Esophagus squamous epithelium (tissue), 5 donors: ENCODE measurements at places on chromosomes 6 and 20. TPM values are rescaled to one million over a fixed set of nuclear protein-coding genes. Genes with fewer than 3 reads are reported as not detected.

TMEM74B gene
- total RNA-seq: 0.13 TPM

DNA sequence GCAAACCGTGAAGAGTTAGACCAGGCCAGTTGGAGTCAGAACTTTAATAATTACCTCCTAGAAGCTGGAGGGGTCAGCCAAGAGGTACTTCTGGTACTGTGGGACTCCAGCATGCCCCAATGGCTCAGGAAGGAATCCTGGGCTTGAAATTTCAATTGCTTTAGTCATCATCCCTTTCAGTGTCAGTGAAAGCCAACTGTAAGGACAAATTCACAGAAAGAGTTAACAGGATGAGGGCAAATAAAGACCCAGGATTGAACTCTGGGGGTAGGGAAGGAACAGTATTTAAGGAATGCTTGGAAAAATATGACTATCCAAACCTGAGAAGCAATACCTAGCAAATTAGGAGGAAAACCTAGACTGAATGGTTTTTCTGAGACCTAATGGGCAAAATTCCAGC is 735.1 kb upstream of the MARCKS start:
- H3K36me3 ChIP-seq: no peaks in the 10 kb centered on the region
- H3K27ac ChIP-seq: no peak overlapping the region
- DNase-seq: no peak
- no peaks in the 10 kb centered on the region for H3K4me1 ChIP-seq
- no peak overlapping the region for H3K4me3 ChIP-seq
- no peaks in the 10 kb centered on the region for H3K27me3 ChIP-seq

DNA sequence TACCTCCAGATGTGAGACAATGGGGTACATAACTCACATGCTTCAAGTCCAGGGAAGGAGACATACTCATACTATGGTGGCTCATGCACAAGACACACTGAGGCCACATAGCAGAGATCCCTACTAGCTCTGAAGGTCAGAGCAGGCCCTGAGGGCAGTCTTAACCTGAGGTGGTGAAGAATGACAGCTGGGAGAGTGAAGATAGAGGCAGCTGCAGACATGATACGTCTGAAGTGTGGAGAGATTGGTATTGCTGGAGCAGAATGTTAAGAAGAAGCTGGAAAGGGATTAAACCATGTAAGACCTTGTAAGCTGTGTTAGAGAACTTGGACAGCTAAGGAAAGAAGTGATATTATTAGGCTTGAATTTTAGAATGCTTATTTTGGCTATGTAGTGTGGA is 32.9 kb downstream of the PGM3 start:
- no peaks in the 10 kb centered on the region for H3K4me1 ChIP-seq
- DNase-seq: no peak
- no peak overlapping the region for H3K4me3 ChIP-seq
- no peaks in the 10 kb centered on the region for H3K27me3 ChIP-seq

TGM6 gene
- total RNA-seq: not detected

DNA sequence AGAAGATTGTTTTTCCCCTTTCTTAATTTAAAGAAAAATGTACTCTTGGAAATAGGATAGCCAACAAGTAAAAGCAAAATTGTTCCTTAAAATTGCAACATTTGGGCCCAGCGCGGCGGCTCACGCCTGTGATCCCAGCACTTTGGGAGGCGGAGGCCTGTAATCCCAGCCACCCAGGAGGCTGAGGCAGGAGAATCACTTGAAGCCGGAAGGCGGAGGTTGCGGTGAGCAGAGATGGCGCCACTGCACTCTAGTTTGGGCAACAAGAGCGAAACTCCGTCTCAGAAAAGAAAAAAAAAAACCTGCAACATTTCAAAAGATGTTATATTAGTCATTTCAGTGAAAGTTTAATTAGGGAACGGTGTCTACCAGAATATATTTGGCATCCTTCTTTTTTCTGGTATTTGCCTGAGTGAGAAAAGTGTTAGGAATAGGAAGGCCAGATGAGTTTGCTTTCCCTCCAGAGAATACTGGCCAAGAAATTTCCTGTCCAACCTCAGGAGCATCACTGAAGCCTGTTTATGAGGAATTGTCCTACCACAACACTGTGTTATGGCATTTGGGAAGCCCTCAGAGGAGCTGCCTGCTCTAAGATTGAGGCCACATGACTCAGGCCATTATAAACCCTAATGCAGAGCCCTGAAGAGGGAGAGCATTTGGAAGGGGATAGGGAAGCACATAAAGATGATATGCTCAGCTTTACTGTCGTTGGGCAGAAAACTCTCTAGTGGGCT is 1.2 kb upstream of the GJA1 start:
- H3K4me3 ChIP-seq: no peak overlapping the region
- no peak overlapping the region for H3K27ac ChIP-seq
- H3K36me3 ChIP-seq: no peaks in the 10 kb centered on the region
- DNase-seq: no peak
- no peaks in the 10 kb centered on the region for H3K27me3 ChIP-seq

ADIG gene
- not detected for total RNA-seq

DNA sequence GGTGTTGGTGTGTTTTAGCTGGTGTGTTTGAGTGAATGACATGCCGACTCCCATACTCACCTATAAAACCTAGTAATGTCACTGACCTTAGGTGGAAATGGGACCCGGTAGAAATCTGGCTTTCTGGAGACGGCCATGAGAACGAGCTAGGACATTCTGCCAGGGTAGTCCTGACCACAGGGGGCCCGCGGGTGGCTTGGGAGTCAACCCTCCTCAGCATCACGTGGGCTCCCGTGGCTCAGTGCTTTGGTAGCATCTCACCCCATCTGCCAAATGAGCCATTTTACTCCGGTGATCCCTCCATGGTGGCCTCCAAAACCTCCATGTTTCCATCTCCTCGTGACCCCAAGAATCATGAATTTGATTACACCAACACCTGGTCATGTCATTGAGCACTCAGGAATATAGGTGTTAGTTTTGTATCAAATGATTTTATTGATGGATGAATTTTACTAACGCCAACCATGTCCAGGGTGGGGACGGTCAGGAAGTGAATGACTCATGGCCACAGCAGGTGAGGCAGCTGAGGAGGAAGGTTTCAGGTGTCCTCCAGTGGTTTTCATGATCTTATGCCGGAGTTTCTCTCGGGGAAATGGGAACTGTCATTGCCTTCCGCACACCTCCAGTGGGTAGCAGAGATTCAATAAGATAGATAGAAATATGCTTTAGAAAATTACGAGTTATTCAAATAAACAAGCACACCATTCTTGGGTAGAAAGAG is 195.0 kb downstream of the SYNDIG1 start:
- H3K4me1 ChIP-seq: no peaks in the 10 kb centered on the region
- H3K4me3 ChIP-seq: no peak overlapping the region
- H3K36me3 ChIP-seq: no peaks in the 10 kb centered on the region
- no peak for DNase-seq

DNA sequence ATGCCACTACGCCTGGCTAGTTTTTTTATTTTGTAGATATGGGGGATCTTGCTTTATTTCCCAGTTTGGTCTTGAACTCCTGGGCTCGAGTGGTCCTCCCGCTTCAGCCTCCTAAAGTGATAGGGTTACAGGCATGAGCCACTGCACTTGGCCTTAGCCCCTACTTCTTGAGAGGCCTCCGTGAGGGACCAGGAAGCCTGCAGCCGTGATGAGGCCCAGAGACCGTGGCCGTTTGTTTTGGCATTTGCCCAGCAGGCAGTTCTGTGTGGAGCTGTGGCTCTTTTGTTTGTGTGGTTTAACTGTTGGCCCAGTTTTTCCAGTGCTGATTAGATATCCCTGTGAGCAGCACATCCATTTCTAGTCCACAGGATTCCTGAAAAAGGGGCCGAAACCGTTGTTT is 39.8 kb downstream of the SRSF3 start:
- H3K4me1 ChIP-seq: peaks cover 5% of the 10 kb centered on the region
- no peaks in the 10 kb centered on the region for H3K27me3 ChIP-seq
- H3K4me3 ChIP-seq: no peak overlapping the region

DNA sequence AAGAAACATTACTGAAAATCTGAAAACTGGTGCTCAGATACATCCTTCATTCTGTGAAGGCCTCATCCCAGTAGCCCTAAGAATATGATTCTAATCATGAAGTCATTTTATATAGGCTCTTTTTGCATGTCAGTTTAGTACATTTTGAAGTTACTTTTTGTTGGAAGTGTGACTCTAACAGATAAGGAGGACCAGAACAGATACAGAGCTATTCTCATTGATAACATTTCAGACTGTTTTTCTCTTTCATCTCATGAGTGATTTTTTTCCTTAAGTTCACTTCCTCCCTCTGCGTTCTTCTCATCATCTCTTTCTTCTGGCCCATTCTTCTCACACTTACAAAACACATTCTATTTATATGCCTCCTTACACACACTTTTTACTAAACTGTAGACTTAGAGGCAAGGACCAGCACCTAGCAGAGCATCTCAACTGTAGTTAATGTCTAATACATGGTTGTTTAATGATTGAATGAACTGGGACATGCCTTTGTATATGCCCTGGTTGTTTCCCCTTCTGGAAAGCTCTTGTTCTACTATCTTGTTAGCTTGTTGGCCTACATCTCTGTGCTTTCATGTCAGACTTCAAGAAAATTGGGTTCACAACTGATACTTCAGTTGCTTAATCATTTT is 8.7 kb downstream of the CTNNBL1 start:
- H3K4me1 ChIP-seq: peaks cover 8% of the 10 kb centered on the region
- no peak overlapping the region for H3K27ac ChIP-seq
- H3K27me3 ChIP-seq: no peaks in the 10 kb centered on the region
- no peaks in the 10 kb centered on the region for H3K36me3 ChIP-seq

- H3K27ac ChIP-seq: no peak overlapping the region
- DNase-seq: no peak
- no peaks in the 10 kb centered on the region for H3K4me1 ChIP-seq
- no peak overlapping the region for H3K4me3 ChIP-seq
- H3K27me3 ChIP-seq: no peaks in the 10 kb centered on the region
These were observed 30.9 kb upstream of the OCSTAMP start for GRCh38 chr20:46581391-46581790.

DNA sequence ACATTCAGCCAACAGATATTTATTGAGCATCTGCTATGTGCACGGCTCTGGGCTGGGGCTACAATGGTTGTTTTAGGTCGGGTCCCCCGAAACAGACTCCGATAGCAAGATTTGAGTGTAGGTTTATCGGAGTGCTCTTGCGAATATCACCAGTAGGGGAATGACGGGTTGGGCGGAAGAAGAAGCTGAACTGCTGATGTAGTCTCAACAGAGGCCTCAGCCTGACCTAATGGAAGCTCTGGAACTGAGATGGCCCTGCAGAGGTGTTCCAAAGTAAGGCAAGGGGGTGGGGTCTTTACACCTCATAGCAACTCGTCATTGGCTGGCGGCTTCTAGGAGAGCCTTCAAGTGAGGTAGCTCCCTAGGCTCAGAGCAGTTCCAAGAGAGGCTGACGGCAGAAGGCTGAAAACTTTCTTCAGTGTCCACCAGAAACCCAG is 1.1 kb downstream of the L3MBTL1 start:
- no peak overlapping the region for H3K4me3 ChIP-seq
- DNase-seq: no peak
- H3K36me3 ChIP-seq: no peaks in the 10 kb centered on the region
- peaks cover 28% of the 10 kb centered on the region for H3K4me1 ChIP-seq
- H3K27ac ChIP-seq: no peak overlapping the region
- no peaks in the 10 kb centered on the region for H3K27me3 ChIP-seq

- no peak for DNase-seq
- H3K27ac ChIP-seq: no peak overlapping the region
- H3K36me3 ChIP-seq: no peaks in the 10 kb centered on the region
- H3K4me3 ChIP-seq: no peak overlapping the region
- no peaks in the 10 kb centered on the region for H3K27me3 ChIP-seq
These were observed 61.6 kb upstream of the CEP85L start for GRCh38 chr6:118712969-118713368.

DNA sequence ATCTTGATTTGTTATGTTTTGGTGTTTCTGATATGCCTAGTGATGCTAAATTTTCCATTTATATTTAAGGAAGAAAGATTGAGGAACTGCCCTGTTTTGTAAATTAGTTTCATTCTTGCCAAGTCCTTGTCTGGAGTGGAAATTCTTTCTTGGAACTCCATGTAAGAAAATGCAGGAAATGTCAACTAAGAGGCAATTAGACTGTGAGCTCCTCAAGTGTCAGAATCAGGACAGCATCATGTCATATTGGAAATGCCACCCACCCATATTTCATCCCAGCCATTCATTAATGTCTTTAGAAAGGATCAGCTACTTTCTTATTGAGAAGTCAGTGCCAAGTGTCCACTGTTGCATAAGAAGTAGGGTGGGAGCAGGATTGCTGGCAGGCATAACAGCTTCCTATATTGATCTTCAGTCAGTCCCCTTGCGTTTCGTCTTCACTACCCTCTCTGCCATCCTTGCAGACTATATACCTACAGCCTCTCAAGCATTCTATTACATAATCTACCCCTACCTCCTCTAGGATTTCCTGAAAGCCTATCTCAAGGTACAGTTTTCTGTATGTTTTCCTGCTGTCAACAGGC is 42.4 kb downstream of the HAO1 start:
- H3K4me3 ChIP-seq: no peak overlapping the region
- H3K36me3 ChIP-seq: no peaks in the 10 kb centered on the region
- H3K27me3 ChIP-seq: no peaks in the 10 kb centered on the region

MARCKS gene
- 53.1 TPM for total RNA-seq

DNA sequence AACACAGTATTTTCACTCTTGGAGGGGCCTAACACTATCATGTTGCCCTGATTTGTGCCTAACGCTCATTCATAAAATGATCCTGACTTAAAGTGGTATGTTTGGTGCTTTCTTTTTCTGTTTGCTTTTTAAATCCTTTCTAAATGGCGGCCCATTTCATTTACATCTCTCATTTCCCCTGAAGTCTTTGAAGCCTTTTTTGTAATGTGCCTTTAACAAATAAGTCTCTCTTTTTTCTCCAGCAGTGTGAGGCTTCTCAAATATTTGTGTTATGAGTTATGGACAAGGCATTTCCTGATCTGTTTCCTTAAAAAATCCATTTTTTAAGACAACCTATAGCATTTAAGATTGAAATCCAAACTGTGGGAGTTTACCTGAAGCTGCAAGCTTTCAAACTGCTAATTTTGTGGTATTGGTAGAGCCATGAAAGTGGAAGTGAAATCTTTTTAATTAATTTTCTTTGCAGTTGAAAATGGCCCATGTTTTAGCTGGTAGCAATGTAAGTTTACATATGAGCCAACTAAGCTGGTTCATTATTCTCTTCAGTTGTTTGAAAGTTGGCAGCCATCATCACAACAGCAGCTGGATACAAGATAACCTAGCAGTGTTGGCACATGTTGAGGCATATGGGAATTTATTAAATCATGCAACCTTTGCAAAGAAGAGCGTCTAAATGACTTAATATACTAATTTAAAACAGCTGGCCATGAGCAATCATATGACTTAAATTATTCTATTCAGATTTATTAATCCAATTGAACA is 469.7 kb downstream of the CDKAL1 start:
- no peak overlapping the region for H3K4me3 ChIP-seq
- no peaks in the 10 kb centered on the region for H3K4me1 ChIP-seq
- no peak overlapping the region for H3K27ac ChIP-seq
- no peaks in the 10 kb centered on the region for H3K36me3 ChIP-seq
- H3K27me3 ChIP-seq: no peaks in the 10 kb centered on the region

OXT gene
- total RNA-seq: not detected

GRCh38 chr6:157061770-157062594 is 261.3 kb downstream of the TMEM242 start:
- no peaks in the 10 kb centered on the region for H3K36me3 ChIP-seq
- H3K27me3 ChIP-seq: no peaks in the 10 kb centered on the region
- H3K4me1 ChIP-seq: peaks cover 12% of the 10 kb centered on the region
- no peak for DNase-seq
- H3K4me3 ChIP-seq: no peak overlapping the region

ADTRP gene
- 2.5 TPM for total RNA-seq
